ENCODE measurements at places on chromosomes 1 and 21.
A peak's percentile ranks its signal among the peaks of the same experiment; 100 is the strongest.

GRCh38 chr1:43530483-43531106 lies at the start of gene PTPRF:
PTPRF (plus strand) TSS chr1:43530883; CDS start chr1:43545076, 14,193 bp downstream.
- DNase-seq: peak; percentile 48

DNA sequence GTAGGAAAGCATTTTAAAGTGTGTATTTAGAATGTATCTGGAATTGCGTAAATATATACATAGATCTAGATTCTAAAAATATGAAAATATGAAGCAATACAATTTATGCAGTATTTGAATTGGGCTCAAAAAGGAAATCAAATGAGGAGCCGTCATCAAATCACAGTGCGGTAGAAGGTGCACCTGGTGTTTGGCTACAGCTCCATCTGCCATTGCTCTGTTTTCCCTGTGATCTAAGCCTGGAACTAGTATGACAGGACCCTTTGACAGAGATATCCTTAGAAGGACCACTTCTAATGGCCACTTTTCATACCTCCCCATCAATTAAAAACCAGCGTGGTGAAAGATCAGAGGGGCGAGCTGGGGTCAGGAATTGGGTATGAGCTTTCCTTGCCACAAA lies 202.6 kb downstream of the NFIA start:
- no peak for DNase-seq

DNA sequence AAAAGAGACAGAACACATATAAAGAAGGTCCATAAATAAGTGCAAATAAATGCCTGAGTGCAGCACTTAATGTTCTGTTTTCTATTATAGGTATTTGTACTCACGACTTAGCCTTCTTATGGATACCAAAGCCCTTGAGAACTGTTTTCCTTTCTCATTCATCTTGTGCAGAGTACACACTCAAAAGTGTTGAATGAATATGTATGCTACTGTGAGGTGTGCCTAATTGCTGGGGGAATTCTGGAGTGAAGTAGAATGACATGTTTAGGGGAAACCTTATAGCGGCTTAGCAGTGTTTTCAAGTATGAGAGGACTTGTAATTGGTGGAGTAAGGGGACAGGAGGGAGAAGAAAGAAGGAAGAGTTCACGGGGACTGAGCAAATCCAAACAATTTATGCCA lies 157.6 kb downstream of the CACNA1E start:
- no peak for DNase-seq

DNA sequence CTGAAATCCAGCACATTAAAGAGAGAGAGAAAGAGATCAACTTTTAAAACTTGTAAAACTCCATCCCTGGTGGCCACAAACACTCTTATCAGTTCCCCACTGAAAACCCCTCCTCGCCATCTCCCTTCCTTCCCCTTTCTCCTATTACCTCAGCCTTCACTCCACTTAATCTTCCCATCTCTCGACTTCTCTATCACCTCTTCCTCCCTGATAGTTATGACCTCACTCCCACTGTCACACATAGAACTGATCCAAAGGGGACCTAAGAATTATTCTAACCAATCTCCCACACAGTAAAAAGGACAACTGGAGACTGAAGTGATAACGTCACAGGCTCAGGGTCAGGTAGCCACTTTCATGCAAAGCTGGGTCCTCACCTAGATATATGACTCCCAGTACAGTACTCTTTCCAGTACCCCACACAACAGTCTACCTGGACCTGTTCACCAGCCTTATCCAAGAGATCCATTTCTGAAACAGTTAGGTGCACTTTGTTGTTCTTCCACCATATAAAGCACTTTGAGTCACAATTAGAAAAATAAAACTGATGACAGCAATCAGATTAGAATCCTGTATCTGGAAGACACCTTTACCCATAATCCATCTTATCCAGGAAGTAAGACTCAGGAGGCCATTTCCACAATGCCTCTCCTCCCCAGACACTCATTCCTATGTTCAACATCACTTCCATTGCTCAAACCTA lies 324.8 kb downstream of the SMYD3 start:
- DNase-seq: no peak

DNA sequence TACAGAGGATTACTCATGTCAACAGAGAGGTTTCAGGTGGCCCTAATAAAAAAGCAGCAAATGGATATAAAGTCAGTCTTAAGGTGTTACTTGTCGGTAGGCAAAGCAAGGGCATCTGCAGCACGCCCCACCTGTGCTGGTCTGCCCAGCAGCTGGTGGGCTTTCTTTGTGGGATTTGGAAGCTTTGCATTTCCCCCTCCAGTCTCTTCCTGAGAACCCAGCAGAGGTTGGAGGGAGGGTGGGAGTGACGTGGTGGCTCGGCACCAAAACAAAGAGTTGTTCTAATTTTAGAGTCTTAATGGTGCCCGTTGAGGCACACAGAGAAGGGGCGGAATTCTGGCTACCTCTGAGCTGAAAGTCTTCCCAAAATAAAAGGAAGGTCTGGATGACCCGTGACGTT lies 4.8 kb upstream of the PCBP3 start:
- DNase-seq: no peak

- no peak for DNase-seq
These were observed 69.2 kb downstream of the NFIA start for GRCh38 chr1:61151565-61151964.

DNA sequence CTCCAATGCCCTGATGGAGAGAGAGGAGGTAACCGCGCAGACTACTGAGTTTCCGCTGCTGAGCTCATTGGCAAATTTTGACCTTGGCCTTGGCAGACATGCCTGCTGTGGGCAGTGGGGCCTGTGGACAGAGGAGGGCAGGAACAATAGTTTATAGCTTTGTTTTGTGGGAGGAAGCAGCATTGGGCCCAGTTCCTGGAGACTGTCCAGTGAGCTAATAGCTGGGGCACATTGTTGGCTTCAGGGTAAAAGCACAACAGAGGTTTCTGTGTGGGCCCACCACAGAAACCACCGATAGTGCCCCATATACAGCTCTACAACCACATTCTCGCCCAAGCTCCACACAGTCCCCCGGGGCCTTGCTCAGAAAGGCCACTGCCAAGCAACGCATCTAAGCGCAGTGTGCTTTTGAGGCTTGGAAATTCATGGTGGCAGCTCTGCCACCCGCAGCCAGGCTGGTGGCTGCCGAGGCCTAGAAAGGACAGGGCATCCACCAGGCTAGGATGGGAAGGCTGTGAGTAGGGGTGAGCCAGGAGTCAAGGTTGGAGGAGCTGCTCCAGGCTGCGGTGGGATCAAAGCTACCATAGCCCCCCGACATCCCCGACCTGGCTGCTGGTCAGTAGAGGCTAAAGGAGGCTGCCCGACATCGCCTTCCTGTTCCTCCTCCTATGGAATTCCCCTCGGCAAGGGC lies 43.2 kb downstream of the NEK2 start:
- DNase-seq: no peak

GRCh38 chr1:200634261-200635122 lies 13.9 kb upstream of the KIF14 start:
- no peak for DNase-seq

DNA sequence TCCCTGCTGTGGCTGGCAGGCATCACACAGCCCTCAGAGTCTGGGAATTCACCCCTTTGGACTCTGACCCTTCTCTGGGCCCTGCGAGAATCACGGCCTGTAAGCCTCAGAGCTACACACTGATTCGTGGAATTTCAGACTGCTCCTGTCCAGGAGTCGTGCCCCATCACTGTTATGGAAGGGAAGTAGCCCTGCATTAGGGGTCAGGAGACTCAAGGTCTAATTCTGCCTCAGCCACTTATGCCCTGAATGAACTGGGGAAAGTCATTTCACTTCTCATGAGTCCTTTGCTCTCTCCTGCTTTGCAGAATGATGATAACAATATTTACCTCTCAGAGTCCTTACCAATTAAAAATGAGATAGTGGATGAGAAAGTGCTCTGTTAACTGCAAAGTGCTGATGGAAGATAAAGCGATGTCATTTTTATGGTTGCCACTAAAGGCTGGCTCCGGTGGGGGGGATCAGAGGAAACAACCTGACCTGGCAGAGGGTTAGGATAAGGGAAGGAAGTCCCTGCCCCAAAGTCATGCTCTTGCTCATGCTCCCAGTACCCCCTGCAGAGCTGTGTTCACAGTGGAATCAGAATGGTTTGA lies 148.6 kb upstream of the CD34 start:
- DNase-seq: no peak

- no peak for DNase-seq
These were observed 100.0 kb downstream of the CLEC20A start for GRCh38 chr1:178396789-178397188.

DNA sequence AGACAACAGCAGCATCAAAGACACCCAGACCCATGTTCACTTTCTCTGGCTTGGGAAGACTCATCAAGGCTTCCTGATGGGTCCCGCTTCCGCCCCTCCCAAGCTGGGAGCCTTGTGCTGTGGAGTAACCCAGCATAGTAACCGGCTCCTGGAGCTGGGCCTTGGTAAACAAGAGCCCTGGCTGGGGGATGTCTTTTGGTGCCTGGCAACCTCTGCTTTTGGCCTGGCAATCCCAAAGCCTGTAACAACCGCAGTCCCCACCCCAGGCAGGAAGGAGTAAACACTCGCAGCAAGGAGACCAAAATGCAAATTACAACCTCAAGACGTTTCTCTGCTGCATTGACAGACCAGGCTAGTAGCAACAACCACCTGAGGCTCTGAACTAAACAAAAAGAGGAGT lies 16.9 kb upstream of the THRAP3 start:
- DNase-seq: no peak

DNA sequence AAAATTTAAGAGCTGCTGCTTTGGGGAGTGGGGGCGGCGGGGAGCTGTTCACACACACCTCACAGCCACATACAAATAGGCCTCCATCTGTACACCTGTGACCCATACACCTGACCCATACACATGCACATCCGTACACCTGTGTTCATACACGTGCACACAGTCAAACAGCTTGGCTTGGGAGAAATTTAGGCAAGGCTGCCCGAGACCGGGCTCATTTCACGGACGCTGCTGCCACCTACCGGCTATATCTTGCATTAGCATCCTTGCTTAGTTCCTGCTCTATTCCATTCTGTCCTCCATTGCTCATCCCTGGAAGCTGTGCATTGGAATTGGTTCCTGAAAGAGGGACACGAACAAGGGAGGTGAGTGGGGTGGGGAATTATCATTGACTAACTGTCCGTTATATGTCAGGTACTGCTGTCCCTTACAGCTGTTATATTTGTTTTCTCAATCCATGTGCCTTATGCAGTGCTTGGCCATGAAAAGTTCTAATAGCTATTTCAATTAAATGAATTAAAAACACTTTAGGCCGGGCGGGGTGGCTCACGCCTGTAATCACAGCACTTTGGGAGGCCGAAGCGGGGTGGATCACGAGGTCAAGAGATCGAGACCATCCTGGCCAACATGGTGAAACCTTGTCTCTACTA lies 37.1 kb upstream of the EPB41 start:
- DNase-seq: peak; percentile 62

- DNase-seq: no peak
These were observed 812.7 kb downstream of the PLA2G4A start for GRCh38 chr1:187641463-187641862.

DNA sequence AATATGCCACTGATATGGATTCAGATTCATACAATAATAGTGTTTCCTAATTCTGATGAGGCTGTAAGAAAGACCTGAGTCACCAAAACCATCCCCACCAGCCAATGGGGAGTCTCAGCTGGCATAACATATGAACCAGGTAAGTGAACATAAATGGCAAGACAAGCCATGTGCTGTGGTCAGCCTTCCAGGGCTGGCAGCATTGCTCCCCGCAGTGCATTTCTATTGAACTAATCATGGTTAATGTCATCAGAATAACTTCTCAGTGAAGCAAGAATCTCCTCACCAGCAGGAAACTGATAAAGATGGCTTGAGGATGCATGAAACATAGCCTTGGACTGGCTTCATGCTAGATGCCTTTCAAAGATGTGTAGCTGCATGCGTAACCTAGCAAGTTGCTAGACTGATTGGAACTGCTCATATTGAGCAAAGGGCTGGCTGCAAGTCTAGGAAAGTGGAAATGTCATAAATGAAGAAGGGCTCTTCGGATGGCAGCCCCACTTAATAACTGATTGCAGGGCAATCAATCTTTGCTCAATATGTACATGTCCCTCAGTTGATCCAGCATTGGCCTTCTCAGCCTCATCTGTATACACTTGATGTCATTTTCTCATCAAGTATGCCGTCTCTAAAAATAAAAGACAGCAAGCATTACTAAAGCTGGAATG lies 88.0 kb downstream of the NTNG1 start:
- DNase-seq: no peak

- no peak for DNase-seq
These were observed 44.1 kb downstream of the UMODL1 start for GRCh38 chr21:42115136-42115683.

DNA sequence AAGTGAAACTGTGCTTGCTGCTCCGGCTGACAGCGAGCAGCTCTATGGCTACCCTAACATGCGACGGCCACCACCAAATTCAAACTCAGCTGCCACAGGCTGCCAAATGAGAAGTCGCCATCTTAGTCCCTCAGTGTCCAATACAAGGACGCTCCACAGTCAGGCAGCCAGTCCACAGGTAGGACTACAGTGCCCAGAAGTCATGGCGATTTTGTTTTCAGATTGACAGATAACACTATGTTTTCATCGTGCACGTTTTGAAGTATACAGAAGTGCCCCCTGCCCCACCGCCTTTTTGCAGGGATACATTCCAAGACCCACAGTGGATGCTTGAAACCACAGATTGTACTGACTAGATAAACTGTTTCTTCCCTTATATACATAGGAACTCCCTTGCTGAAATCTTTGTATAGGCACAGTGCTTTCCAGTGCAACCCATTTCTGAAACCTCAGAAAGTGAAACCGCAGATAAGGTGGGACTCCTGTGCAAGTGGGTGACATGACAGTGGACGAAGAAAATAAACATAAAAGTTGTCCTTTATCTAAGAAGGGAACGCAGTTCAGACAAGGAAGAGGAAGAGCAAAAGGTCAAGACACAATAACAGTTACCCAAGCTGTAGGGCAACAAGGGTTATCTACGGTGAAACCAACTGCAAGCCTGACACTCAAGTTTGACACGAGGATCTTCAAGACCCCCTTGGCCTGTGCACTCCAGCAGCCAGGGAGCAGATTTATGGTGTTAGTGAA lies 52.2 kb downstream of the STX6 start:
- DNase-seq: no peak
